CD4-positive, alpha-beta T cell (primary cell): ENCODE measurements at places on chromosomes 1 and 21. TPM values are rescaled to one million over a fixed set of nuclear protein-coding genes. Genes with fewer than 3 reads are reported as not detected.

GRCh38 chr1:76547916-76548315, 319.4 kb upstream of the ST6GALNAC5 start:
- H3K27ac ChIP-seq = no peak overlapping the region
- no peaks in the 10 kb centered on the region for H3K36me3 ChIP-seq

TSPEAR gene
- not detected for total RNA-seq

DNA sequence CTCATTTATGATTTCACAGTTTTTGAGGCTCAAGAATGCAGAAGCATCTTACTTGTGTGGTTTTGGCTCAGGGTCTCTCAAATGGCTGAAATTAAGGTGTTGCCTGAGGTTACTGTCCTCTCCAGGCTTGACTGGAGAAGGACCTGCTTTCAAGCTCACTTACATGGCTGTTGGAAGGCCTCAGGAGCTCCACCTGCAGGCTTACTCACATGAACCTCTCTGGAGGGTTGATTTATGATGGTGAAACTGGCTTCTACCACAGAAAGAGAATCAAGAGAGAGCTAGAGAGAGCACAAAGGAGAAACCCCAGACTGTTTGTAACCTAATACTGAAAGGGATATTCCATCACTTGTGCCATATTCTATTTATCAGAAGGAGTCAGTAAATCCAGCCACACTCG, 6.2 kb upstream of the KCNK2 start:
- H3K27ac ChIP-seq = no peak overlapping the region
- no peaks in the 10 kb centered on the region for H3K4me1 ChIP-seq
- H3K4me3 ChIP-seq = no peak overlapping the region
- H3K27me3 ChIP-seq = peaks cover 4% of the 10 kb centered on the region
- no peaks in the 10 kb centered on the region for H3K36me3 ChIP-seq
- DNase-seq = no peak

NVL gene
- total RNA-seq = 18.5 TPM

DNA sequence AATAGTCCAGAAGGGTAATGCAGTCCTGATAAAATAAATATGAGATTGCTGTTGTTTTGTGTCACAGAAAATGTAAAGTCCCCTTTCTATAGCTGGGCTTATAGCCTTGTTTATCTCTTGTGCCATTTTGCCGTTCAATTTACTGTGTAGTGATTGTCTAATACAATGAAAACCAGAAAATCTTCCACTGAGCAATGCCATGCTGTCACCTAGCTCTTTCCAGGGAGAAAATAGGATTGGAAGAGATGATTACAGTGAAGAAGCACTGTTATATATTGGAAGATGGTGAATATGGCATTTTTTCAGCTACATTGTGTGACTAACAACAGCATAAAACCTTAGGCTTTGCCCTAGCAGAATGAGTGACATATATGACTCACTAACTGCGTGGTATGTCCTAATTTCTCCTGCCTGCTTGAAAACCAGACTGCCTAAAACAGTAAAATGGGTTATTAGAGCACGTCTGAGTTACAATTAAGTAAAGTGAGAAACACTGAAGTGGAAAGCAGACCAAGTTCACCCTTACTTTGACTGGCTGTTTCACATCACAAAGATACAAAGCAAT, 332.4 kb upstream of the ZP4 start:
- H3K4me3 ChIP-seq = no peak overlapping the region
- H3K27ac ChIP-seq = no peak overlapping the region
- H3K27me3 ChIP-seq = no peaks in the 10 kb centered on the region

CD53 gene
- total RNA-seq = 176 TPM

DNA sequence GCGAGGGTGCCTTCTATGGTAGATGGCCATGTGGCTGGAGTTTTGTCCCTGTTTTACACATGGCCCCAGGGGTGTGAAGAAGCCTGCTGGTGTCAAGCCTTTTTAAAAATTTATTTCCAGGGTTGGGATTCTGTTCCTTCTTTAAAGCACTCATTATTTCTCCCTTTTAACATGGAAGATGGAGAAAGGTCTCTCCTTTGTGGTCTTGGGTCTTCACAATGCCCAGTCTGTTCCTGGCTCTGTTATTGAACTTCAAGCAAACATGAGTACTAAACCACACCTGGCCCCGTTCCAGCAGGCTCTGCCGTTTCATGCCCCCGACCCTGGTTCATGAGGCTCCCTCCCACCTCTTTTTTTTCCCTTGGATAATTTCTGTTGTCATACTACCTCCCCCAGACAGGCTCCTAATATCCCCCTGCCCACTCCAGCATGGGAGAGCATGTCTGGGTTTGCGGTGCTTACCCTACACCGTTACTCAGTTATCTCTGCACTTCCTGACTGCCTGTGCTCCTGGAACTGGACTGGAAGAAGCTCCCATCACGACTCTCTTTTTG, 121.2 kb upstream of the KIAA0040 start:
- no peak for DNase-seq
- no peak overlapping the region for H3K27ac ChIP-seq
- H3K36me3 ChIP-seq = no peaks in the 10 kb centered on the region
- H3K4me1 ChIP-seq = no peaks in the 10 kb centered on the region

DNA sequence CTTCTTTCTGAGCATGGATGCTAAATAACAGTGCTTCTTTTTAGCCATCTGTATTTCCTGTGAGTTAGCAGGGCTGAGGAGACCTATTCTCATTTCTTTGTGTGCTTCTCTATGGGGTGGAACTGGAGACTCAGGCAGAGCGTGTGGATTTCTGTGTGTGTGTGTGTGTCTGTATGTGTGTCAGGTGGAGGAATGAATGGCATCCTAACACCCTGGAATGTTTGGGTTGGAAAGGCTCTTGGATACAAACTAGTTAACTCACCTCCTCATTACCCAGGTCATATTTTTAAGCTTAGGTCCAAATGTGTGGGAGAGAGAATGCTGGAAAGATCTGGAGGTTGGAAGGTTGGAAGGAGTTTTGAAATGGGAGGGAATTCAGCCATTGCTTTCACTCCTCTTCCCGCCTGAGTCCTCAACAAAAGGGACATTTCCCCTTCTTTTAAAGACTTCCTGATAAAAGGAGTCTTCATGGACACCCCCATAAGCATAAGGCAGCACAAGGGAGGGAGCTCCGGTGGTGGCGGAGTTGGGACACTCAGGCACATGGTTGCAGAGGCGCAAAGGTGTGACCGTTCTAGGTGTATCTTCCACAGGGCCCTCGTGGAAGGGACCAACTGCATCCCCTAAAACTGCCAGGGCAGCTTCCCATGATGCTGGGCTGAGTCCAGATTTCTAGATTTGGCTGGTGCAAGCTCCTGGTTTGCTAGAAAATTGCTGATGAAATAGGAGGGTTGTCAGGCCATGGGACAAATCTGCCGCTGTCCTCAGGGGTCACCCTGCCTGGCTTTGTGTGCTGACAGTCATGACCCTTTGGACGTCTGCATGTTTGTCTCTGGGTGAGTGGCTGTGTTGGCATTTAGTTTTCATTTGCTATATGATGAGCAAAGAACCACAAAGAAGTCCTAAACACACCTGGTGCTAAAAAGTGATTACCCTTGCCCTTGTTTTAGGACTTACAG, 37.6 kb downstream of the MTARC1 start:
- H3K36me3 ChIP-seq = no peaks in the 10 kb centered on the region
- no peak overlapping the region for H3K27ac ChIP-seq
- H3K27me3 ChIP-seq = no peaks in the 10 kb centered on the region

AXDND1 gene
- total RNA-seq = 1.1 TPM

DNA sequence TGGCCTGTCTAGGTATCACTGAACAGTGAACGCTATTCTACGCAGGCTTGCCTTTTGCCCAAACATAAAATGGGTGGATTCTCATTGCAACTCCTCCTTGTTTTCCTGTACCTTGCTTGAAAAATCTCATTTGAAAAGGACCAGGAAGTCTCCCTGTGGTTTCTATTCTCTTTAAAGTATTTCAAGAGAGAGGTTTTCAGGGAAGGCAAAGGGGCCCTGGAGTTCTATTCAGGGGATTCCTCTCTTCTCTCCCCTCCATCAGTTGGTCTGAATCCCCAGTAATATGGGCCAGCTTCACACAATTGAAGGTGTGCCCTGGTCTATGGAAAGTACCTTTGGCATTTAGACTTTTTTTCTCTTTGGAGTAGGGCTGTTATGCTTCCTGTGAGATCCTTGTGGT, 311.3 kb downstream of the RGS7 start:
- H3K4me3 ChIP-seq = no peak overlapping the region
- H3K27me3 ChIP-seq = no peaks in the 10 kb centered on the region
- H3K36me3 ChIP-seq = no peaks in the 10 kb centered on the region
- no peak for DNase-seq
- no peaks in the 10 kb centered on the region for H3K4me1 ChIP-seq

- no peaks in the 10 kb centered on the region for H3K27me3 ChIP-seq
- no peak overlapping the region for H3K4me3 ChIP-seq
- H3K4me1 ChIP-seq = no peaks in the 10 kb centered on the region
Observed at GRCh38 chr1:174291059-174291458, 131.7 kb downstream of the RABGAP1L start.

CSRP1 gene
- total RNA-seq = 34.8 TPM

IGSF21 gene
- not detected for total RNA-seq

ANKRD65 gene
- total RNA-seq = not detected

DNA sequence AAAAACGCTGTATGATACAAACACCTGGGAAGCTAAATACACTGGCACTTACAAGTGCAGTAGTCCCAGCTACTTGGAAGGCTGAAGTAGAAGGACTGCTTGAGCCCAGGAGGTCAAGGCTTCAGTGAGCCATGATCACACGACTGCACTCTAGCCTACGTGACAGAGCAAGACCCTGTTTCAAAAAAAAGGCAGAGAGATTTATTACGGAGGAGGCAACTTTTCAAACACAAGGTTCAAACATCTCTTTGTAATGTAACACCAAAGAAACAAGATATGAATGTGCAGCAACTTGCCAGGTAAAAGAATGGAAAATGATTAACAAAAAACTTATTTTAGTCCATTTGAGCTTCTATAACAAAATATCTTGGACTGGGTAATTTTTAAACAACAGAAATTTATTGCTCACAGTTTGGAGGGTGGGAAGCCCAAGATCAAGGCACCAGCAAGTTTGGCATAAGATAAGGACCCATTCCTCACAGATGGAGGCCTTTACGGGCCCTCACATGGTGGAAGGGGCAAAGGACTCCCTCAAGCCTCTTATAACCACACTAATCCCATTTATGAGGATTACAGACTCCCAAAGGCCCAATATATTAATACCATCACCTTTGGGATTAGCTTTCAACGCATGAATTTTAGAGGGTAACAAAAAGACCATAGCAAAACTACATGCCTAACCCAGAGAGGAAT, 73.3 kb downstream of the EVI5 start:
- H3K4me3 ChIP-seq = no peak overlapping the region
- peaks cover 2% of the 10 kb centered on the region for H3K27me3 ChIP-seq
- H3K36me3 ChIP-seq = no peaks in the 10 kb centered on the region
- DNase-seq = no peak

ADCY10 gene
- total RNA-seq = 0.11 TPM

DNA sequence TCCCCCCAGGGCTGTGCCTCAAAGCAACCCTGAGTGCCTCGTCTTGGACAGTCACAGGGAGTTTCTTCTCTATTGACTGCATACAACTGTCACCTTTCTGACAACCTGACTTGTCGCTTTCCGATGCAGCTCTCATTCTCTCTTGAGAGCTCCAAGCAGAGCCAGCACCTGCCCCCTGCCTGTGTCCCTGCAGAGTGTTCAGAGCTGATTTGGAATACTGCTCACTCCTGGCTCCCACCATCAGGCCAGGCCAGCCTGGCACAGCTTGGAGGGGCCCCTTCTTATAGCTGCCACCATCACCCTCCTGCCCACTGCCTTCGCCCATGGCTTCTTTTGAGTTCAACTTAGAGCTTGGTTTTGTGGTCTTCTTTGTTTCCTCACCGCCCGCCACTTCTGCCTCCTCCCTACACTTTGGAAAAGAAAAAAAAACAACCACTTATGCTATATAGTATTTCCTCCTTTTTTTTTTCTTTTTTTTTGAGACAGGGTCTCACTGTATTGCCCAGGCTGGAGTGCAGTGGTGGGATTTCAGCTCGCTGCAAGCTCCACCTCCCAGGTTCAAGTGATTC, 12.3 kb downstream of the NCF2 start:
- H3K27me3 ChIP-seq = no peaks in the 10 kb centered on the region
- H3K4me3 ChIP-seq = no peak overlapping the region
- H3K27ac ChIP-seq = no peak overlapping the region

- no peak for DNase-seq
- H3K4me3 ChIP-seq = no peak overlapping the region
- H3K4me1 ChIP-seq = peaks cover 4% of the 10 kb centered on the region
- peaks cover 3% of the 10 kb centered on the region for H3K36me3 ChIP-seq
- H3K27me3 ChIP-seq = no peaks in the 10 kb centered on the region
Observed at GRCh38 chr1:201515895-201516294, 9.0 kb upstream of the CSRP1 start.

DNA sequence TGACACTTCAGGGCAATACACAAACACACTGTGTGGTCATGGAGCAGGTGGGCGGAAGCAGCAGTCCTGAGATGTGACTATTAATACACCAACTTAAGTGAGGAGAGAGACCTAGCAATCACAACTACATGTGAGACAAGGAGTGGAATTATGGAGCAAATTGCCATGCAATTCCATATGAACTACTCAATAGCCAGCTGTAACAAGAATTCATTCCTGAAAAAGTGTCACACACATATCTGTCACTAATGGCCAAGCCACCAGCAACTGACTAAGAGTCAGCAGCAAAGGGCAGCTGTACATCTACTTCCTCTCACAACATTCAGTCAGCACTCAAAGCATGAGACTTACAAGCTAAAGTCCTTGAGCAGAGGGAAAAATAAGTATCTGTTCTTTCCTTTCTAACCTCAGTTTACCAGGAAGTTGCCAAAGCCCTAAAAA, 46.2 kb downstream of the GPR3 start:
- no peak overlapping the region for H3K4me3 ChIP-seq
- peaks cover 12% of the 10 kb centered on the region for H3K36me3 ChIP-seq
- peak; percentile 35 for DNase-seq
- no peak overlapping the region for H3K27ac ChIP-seq
- no peaks in the 10 kb centered on the region for H3K27me3 ChIP-seq

TNFRSF4 gene
- 27.6 TPM for total RNA-seq

DNA sequence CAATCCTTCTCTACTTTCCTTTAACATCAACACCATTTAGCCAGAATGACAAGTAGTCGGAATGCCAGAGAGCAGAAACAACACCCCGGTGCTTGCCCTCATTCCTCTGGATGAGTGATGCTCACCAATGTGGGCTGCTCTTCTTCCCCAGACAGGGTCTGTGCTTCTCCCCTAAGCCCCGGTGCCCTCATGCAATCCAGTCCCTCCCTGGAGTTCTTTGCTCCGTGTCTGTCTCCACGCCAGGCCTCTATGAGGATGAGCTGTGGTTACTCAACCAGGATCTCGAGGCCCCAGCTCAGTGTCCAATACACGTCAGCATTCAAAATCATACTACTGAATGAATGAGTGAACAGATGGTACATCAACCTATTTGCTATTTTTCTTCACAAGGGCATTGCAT, 29.7 kb upstream of the PDE9A start:
- H3K4me1 ChIP-seq = peaks cover 3% of the 10 kb centered on the region
- DNase-seq = no peak
- H3K27me3 ChIP-seq = no peaks in the 10 kb centered on the region
- H3K36me3 ChIP-seq = no peaks in the 10 kb centered on the region
- H3K4me3 ChIP-seq = no peak overlapping the region
- no peak overlapping the region for H3K27ac ChIP-seq

- no peak overlapping the region for H3K27ac ChIP-seq
- no peaks in the 10 kb centered on the region for H3K4me1 ChIP-seq
- no peak for DNase-seq
- no peak overlapping the region for H3K4me3 ChIP-seq
- H3K27me3 ChIP-seq = no peaks in the 10 kb centered on the region
Observed at GRCh38 chr21:35359076-35359475, 310.0 kb upstream of the RUNX1 start.

- no peaks in the 10 kb centered on the region for H3K36me3 ChIP-seq
- DNase-seq = no peak
- H3K4me1 ChIP-seq = no peaks in the 10 kb centered on the region
- no peak overlapping the region for H3K27ac ChIP-seq
Observed at GRCh38 chr1:103517380-103518047, 8.0 kb upstream of the RNPC3 start.
